Activated CD4-positive, alpha-beta T cell treated with anti-CD3 and anti-CD28 coated beads, Interleukin-2, amount 50 U/mL, for 4 hours (primary cell): ENCODE measurements at places on chromosomes 12 and 14.

GRCh38 chr14:70061108-70061507 is 127.6 kb downstream of the SLC8A3 start:
- no peak for DNase-seq

DNA sequence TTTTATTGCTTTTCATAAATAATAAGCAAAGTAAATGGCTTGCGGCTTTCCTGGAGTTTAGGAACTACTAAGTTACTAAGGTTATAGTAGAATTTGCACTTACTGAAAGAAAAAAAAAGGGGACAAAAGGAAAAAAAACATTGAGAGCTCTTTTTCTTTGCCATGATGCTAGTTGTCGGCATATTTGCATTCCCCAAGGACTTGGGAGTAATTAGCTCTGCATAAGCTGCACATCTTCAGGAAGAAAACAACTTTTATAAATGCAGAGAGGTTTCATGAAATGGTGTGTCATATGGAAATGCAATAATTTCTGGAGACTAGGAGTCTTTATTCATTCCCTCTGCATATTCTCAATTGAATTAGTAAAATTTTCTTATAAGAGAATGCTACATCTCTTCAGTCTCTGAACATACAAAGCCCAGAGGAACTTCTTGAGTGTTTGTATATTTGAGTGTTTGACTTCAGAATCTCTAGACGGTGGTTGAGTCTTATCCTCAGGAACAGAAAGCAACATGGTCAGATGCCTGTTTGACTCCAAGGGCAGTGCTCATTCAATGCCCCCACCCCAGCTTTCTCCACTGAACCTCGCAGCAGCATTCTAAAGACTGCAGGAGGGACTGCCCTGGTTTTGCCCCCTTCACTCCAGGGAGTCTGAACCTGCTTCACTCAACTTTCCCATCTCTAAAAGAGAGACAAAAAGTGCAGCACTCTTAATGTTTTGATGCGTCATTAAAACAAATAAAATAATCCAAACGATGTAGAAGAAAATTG is 158.9 kb upstream of the EEA1 start:
- no peak for DNase-seq

DNA sequence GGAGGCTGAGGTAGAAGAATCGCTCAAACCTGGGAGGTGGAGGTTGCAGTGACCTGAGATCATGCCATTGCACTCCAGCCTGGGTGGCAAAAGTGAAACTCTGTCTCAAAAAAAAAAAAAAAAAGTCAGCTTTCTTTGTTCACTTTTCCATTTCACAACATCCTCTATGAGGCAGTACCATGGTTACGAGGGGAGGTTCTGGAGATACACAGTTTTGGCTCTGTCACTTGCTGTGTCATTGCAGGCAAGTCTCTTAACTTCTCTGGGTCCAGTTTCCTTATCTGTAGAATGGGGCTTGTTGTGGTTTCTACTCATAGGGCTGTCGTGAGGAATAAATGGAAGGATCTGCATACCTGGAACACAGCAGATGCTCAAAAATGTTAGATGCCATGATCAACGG is 75.6 kb upstream of the SLC24A4 start:
- no peak for DNase-seq

GRCh38 chr14:95098984-95099599 is 58.2 kb downstream of the DICER1 start:
- peak; percentile 2 for DNase-seq

DNA sequence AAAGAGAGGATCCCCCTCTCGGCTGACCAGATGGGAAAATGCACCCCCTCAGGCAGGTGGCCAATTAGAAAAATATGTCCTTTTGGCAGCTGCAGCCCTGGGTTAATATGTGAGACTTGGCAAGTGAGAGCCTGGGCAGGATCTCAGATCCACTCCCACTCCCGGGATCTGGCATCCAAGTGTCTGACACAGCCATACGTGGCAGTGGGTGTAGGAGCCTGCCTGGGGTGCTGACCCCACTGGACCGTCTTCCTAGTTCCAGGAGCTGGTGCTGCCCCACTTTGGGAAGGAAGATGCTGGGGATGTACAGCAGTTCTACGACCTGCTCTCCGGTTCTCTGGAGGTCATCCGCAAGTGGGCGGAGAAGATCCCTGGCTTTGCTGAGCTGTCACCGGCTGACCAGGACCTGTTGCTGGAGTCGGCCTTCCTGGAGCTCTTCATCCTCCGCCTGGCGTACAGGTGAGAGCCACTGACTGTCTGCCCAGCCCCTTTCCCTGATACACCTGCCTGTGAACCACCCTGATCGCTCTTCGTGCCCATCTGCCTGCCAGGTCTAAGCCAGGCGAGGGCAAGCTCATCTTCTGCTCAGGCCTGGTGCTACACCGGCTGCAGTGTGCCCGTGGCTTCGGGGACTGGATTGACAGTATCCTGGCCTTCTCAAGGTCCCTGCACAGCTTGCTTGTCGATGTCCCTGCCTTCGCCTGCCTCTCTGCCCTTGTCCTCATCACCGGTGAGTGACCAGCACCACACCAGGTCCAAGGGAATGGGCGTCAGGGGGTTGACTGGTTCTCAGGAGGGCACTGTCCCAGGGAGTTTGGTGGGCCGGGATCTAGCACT is 5.8 kb downstream of the NR4A1 start:
- DNase-seq = no peak

- DNase-seq = no peak
Observed at GRCh38 chr12:90695415-90695814, 259.6 kb downstream of the CCER1 start.

DNA sequence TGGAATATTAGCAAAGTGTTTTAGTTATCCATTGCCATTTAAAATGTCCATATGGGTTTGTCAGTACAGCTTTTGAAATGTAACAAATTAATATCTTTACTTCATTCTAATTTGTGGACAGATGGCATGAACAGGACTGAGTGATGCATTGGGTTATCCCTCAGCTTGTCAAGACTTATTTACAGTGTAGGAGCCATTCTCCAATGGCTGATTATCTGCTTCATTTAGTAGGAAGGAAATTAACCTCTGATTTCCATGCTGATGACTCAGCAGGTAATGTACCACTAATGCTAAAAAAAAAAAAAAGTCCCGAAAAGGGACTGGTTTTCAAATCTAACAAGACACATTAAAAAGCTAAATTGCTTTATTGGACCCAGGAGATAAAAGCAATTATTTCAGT is 1149.0 kb upstream of the USP15 start:
- DNase-seq = no peak

DNA sequence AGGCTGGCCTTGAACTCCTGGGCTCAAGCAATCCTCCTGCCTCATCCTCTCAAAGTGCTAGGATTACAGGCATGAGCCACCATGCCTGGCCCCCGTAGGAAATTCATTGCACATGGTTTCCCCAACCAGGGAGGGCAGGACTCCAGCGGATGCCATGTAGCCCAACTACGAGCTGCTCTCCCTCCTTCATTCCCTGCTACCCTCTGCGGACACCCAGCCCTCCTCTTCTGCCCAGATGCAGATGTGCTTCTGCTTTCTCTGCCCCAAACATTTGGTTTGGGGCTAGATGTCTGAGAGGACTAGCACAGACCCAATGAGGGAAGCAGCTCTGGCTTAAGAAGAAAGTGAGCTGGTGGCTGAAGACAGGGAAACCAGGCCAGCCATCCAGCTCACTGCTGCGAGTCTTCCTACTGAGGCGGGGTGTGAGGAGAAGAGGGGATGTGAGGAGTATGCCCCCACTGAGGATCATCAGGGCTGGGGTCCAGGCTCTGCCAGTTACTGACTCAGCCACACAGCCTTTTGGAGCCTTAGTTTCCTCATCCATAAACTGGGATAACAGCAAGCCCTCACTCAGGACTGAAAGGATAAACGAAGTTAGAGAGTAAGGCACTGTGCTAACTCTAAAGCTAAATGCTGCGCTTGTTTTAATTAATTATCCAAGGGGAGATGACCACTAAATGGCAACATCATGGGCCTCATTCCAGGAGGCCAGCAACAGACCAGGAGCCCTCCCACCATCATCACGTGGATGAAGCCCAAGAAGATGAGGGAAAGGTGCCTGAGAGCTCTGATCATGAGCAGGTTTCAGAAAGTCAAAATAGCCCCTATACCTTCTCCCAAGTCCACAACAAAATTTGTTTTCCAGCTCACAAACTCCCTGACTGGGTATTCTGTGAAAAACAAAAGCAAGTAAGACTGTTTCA is 10.9 kb downstream of the CTDSP2 start:
- no peak for DNase-seq

GRCh38 chr12:4450551-4451112 is 5.0 kb upstream of the FGF6 start:
- DNase-seq = no peak

GRCh38 chr12:4366090-4366489 is 13.4 kb downstream of the FGF23 start:
- no peak for DNase-seq

DNA sequence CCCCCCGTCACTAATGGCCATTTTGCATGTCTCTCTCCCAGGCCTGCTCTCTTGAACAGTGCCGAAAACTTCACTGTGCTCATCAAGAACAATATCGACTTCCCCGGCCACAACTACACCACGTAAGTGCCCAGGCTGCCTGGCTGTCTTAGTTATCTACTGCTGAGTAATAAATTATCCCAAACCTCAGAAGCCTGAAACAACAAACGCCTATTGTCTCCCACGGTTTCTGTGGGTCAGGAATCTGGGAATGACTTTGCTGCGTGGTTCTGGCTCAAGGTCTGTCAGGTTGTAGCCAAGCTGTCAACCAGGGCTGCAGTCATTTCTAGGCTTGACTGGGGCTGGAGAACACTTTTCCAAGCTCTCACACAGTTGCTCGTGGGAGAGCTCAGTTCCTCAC is 32.6 kb downstream of the P2RX7 start:
- DNase-seq = no peak

DNA sequence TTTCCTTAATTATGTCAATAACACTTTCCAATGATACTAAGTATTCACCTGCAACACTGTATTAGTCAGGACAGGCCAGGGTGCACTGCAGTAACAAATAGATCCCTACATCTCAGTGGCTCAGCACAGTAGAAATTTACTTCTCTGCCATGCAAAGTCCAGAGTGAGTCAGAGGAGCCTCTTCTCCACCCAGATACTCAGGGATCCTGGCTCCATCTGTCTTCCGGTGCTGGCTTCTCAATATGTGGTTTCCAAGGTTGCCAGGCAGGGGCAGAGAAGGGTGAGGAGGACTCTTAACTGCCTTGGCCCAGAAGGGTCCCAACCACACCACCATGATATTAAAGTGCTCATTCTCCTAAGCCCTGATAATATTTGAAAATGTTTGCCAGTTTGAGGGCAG is 47.8 kb downstream of the ADGRD1 start:
- DNase-seq = no peak

DNA sequence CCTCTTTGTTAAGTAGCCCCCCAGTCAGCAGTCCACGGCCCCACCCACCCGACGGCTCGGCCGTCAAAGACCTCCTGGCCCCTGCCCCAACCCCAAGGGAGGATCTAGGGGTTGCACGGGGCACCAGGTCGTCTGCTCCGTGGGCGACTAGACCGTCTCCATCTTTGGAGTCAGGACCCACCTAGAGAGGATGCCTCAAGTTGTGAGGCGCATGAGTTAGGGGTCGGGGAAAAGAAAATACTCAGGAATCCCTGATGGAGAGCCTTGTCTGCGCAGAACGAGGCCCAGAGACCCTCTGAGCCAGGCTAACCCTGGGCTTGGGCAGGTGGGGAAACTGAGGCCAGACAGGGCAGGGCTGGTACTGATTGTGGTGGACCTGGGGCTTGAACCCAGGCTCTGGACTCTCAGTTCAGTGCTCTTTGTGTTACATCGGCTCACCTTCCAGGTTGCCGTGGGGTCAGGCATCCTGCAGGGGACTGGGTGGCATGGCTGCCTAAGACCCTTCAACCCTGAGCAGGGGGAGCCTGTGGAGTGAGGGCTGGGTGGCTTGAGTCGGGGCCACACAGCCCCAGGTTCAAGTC is 839 bp downstream of the OTUB2 start:
- DNase-seq = no peak

DNA sequence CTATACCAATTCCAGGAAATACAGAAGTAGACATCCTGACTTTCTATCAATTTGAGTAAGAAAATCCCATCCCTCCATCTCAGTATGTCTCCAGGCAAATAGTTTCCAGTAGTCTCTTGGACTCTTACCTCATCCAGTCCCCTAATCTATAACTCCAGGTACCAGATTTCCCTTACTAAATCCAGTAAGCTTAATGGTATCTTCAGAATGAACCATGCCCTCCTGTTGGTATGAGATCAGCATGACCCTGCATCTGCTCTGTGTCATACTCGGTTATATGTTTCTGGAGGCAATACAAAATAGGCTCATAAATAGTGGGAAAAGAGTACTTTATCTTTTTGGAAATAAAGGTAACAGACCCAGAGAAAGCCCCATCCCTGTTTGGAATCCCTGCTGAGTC is 18.4 kb downstream of the PIGH start:
- no peak for DNase-seq

GRCh38 chr12:125122668-125123067 is 57.4 kb downstream of the AACS start:
- no peak for DNase-seq

- no peak for DNase-seq
Observed at GRCh38 chr12:122013791-122014590, 7.7 kb upstream of the BCL7A start.

DNA sequence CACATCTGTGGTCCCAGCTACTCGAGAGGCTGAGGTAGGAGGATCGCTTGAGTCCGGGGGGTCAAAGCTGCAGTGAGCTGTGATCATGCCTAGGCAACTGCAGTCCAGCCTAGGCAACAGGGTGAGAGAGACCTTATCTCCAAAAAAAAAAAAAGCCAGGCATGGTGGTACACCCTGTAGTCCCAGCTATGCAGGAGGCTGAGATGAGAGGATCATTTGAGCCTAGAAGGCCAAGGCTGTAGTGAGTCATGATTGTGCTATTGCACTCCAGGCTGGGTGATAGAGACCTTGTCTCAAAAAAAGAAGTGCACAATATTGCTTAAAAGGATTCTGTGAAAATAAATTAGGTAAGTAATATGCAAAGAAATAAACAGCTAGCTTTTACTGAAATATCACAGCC is 17.0 kb downstream of the NAA25 start:
- no peak for DNase-seq

- no peak for DNase-seq
Observed at GRCh38 chr12:86683568-86684304, 427.5 kb upstream of the MGAT4C start.

DNA sequence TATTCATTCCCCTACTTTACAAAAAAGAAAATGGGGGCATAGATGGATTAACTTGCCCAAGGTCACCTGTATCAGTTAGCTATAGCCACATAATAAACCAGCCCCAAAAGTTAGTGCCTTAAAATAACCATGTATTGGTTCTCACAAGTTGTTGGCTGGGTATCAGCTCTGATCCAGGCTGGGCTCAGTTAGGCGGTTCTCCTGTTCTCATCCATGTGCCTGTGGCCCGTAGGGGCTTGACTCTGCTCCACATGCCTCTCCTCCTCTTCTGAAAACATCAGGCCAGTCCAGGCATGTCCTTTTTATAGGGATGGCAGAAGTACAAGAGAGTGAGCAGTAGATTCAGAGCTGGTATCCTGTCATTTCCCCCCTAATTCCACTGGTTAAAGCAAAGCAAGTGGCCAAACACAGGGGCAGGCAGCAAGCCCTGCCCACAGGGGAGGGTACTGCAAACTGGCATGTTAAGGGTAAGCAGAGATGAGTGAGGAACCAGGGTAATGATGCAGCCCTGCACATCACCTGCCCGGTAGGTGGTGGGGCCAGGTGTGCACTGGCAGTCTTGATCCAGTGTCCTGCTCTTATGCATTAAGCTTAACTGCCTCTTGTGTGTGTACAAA is 47.9 kb upstream of the TUNAR start:
- DNase-seq = no peak
